ENCODE measurements at places on chromosomes 7 and 10.

DNA sequence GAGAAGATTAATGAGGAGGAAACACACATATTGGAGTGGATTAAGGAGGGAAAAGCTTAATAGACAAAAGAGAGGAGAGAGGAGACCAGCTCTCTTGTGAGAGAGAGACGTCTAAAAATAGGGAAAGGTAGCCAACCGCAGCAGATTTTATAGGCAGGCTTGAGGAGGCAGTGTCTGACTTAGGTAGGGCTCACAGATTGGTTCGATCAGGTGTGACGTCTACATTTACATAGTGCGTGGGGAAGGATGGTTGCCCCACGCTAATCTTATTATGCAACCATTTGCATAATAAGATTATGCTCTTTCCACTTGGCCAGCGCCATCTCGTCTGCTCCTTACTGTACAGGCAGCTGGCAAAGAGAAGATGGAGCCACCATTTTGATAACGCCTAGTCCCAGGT is 122.0 kb downstream of the MARCHF5 start:
- no peak for DNase-seq

DNA sequence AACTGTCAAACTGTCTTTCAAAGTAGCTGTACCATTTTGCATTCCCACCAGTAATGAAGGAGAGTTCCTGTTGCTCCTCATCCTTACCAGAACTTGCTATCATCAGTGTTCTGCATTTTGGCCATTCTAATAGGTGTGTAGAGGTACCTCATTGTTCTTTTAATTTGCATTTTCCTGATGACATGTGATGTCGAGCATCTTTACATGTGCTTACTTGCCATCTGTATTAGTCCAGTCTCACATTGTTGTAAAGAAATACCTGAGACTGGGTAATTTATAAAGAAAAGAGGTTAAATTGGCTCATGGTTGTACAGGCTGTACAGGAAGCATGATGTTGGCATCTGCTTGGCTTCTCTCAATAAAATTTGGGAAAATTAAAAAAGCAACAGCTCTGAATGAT is 38.7 kb upstream of the EEPD1 start:
- no peak for DNase-seq

GRCh38 chr10:75202321-75203045 is 8.1 kb upstream of the VDAC2 start:
- peak; percentile 66 for DNase-seq

- no peak for DNase-seq
Measured at GRCh38 chr7:44132039-44132438, 8.7 kb upstream of the POLD2 start.

DNA sequence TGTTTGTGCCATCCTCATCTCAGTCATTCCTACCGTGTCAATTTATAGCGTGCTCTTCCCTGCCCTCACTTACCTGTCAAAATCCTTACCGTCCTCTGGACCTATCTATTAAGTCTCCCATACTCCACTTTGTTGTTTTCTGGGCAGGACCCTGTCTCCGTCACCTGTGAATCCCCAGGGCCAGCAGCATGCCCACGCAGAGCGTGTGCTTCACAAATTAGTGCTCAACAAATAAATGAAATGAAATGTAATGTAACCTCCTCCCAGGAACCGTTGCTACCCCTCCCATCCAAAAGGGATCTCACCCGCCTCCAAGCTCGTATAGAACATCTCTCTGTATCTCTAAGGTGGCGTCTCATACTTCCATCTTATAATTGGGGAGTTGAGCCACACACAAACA is 589.9 kb upstream of the MGMT start:
- no peak for DNase-seq

DNA sequence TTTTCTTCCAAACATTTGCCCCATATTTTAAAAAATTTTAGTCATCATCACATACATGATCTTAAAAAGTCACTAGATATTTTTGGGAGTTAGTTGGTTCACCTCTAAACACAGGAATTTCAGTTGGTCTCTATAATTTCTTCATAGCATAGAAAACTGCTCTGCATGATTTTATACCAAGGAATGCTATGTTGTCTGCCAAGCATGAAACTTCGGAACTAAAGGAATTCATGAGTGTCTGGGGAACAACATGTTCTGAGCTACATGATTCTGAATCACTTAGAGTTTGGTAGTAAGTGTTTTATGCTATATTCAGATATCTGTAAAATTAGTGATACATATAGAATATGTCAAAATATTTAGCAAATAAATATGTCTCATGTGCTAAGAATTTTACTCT is 957.8 kb downstream of the GATA3 start:
- no peak for DNase-seq

- no peak for DNase-seq
Measured at GRCh38 chr7:88758381-88759229, 895 bp upstream of the ZNF804B start.

- DNase-seq: no peak
Measured at GRCh38 chr7:117157241-117158209, 165.3 kb downstream of the WNT2 start.

GRCh38 chr10:104663076-104663475 is 22.0 kb downstream of the SORCS3 start:
- DNase-seq: no peak

GRCh38 chr10:33556620-33557019 is 222.2 kb upstream of the NRP1 start:
- DNase-seq: no peak

GRCh38 chr7:132872034-132872433 is 209.9 kb downstream of the CHCHD3 start:
- DNase-seq: no peak

GRCh38 chr7:120950539-120951308 is at the start of gene ING3:
ING3 (plus strand) TSS chr7:120950777; CDS start chr7:120950897, 120 bp downstream.
- peak; percentile 98 for DNase-seq

- DNase-seq: no peak
Measured at GRCh38 chr10:84811113-84811512, 482.7 kb downstream of the CCSER2 start.

DNA sequence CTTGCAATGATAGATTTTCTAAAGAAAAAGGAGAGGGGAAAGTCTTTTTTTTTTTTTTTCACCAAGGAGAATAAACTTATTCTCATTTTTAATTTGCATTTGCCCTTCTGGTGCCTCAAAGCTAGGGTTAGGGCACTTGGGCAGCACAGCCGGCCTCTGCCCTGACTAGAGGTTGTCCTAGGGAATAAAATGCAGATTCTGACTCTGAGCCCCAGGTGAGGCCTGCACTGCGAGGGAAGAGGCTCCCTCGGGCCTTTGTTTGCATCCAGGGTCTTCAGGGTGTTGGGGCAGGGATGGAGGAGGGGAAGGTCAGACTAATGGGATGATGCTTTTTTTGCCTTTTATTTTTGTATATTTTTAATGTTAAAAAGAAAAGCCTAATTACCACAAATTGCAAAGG is 7.8 kb downstream of the MYL7 start:
- DNase-seq: no peak

- no peak for DNase-seq
Measured at GRCh38 chr10:130188195-130189175, 52.3 kb downstream of the GLRX3 start.

GRCh38 chr10:78229489-78229888 is 195.8 kb downstream of the RPS24 start:
- DNase-seq: no peak

- DNase-seq: no peak
Measured at GRCh38 chr7:134014935-134015334, 112.2 kb upstream of the LRGUK start.

DNA sequence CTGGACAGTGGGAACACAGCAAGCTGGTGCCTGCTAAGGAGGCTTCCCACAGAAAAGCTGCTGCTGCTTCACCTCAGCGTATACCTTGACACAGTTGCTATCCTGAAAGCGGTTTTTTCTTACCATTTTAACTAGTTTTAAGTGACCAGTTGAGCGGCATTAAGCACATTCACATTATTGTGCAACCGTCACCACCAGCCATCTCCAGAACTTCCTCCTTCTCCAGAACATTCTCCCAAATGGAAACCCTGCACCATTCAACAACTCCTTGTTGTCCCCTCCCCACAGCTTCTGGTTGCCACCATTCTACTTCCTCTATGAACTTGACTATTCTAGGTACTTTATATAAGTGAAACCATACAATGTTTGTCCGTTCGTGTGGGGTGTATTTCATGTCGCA is 169.9 kb downstream of the SNX10 start:
- no peak for DNase-seq

- no peak for DNase-seq
Measured at GRCh38 chr10:80498078-80498832, 39.4 kb upstream of the SH2D4B start.

GRCh38 chr7:98760201-98760651 is 109.6 kb downstream of the TMEM130 start:
- no peak for DNase-seq

DNA sequence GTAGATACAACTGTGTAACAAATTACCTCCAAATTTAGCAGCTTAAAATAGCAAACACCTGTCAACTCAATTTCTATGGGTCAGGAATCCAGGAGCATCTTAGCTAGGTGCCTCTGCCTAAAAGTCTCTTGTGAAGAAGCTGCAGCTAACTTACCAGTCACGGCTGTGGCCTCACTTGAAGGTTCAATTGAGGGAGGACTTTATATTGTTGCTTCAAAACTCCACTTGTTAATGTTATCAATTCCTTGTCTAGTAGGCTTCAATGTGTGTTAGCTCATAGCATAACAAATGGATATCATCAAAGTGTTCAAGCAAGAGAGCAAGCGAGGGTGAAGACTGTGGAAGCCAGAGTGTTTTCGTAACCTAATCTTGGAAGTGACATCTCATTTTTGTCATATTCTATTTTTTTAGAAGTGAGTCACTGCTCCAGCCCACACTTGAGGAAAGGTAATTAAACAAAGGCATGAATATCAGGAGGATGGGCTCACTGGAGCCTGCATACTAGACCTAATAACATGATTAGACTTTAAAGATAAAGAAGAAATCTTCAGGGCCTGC is 172.9 kb downstream of the SPAG6 start:
- no peak for DNase-seq

DNA sequence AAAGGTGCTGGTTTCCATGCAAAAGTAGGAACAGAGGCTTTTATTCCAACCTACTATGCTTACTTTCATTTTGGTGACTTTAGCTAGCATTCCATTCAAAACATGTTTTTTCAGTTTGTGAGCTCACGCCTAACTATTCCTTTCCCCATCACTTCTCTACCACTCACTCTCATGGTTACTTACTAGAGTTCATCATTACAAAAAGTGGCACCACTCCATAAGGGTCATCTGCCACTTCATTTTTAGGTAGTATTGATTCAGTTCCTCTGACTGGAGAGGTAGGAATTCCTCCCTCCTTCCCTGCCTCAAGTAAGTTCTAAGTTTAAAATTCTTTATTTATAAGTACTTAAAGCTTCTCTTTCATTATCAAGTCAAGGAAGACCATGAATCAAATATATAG is 543.1 kb downstream of the HTR7 start:
- DNase-seq: no peak

DNA sequence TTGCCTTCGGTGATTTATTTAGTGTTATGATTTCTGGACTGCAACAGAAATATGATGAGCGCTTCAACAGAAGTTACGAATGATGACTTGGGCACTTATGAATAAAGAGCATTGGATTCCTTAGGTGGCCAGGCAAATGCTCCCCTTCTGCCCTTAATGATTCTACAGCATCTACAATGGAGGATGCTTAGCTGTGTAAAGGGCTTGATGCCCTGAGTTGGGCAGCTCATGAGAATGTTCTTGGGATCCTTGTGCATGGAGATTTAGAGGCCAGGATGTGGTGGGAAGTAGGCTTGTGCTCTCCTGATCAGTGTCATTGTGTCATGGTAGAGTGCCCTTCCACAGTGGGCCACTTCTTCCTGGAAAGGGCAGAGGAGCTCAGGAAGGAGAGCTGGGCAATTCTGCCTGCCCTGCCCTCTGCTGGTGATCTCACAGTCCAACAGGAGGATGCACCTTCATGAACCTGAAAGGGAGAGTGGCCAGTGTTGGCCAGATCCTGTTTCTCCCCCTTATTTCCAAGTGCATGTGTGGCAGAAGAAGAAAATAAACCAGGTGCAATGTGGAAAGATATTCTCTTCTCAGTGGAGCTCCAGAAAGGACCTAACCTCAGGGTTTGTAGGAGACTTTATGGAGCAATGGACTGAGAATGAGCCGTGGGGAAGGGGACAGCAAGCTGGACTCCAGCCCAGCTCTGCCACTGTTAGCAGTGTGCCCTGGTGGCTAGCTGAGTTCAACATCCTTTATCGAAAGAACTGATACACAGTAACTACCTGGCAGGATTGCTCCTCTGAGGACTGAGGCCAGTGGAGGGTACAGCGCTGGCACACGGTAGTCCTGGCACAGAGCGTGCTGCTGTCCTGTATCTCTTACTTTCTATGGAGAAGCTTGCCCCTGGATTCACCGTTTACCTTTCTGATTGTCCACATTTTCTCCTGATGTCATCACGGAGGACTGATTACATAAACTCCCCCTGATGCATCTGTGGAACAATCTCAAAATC is 182.9 kb downstream of the BMPER start:
- DNase-seq: peak; percentile 52

DNA sequence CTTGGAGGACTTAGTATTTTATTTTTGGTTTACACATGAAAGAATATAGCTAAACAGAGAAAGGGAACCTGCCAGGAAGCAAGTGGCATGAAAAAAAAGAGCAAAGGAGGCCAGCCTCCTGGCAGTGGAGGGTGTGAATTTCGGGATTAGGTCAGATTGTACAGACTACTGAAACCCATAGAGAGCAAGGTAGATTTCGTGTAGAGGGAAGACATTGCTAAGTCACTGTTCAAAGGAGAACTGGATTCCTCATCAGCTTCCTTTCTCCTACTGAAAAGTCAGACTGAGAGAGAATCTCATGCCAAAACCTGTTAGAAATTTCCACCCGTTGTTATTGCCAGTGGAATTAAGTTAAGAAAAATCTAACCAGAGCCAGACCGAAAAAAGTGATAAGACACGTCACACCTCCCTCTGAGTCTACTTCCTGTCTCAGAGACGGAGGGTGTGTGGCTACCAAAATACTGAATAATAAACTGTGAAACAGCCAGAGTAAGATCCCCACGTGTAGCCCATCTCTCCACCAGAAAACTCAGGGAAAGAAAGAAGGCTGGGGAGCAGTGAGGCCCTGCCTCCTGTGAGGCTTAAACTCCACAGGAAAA is 118.8 kb downstream of the SKIDA1 start:
- no peak for DNase-seq

GRCh38 chr7:116311259-116311658 is 100.9 kb downstream of the TES start:
- DNase-seq: no peak

GRCh38 chr10:95664543-95664942 is 8.0 kb upstream of the ALDH18A1 start:
- no peak for DNase-seq

DNA sequence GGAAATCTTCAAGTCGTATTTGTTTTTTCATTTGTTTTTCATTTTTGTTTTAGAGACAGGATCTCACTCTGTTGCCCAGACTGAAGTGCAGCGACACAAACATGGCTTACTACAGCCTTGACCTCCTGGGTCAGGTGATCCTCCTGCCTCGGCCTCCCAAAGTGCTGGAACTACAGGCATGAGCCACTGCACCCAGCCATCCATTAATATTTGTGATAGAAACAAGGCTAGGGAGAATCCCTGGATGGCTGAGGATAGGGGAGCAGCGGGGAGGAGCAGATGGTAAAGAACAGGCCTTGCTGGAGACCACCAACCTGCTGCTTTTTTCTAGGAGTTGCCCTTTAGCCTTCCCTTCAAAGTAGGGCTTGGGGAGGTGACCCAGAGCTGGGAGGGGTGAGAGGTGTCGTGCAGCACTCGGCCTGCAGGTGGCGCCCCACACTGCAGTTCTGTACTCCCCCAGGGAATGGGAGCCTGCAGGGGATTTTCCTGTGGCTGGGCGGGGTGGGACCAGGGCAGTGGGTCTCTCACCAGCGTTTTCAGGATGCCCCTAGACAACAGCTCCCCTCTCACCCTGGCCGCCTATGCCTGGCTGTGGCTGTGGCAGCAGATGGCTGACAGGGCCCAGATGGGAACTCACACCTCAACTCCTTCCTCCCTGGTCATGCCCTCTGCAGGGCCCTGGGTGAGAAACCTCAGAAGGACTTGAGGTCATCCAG is 12.6 kb upstream of the CDH23 start:
- DNase-seq: peak; percentile 79

All from colonic mucosa (tissue), 4 donors.